T-helper 17 cell (primary cell): ENCODE measurements at places on chromosomes 2 and 18.

DNA sequence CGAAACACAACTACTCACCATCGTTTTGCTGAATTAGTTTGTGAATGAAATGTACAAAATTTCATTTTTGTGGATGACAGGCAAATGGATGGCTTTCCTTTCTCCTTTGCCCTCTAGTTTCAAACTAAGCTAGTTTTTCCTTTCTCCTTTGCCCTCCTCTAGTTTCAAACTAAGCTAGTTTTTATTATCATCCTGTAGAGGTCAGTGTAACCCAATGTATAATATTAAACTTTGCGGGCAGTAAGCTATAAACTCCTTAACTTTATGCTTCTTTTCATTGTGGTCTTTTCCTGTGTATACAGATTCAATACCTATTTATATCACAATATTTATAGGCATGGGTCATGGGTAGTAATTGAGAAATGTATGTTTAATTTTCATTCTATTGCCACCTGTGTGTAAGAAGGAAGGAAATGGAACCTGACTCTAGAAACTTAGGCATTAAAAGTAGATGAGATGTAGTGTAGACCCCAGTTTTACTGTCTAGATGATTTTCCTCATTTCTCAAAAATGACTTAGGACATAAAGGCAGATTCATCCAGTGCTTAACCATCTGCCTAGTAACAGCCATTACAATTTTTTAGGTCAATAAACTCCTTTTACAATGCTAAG, 58.1 kb downstream of the MAP3K19 start:
- no peak for DNase-seq
- H3K27me3 ChIP-seq: peaks cover 24% of the 10 kb centered on the region
- no peaks in the 10 kb centered on the region for H3K4me1 ChIP-seq
- H3K27ac ChIP-seq: no peak overlapping the region
- H3K4me3 ChIP-seq: no peak overlapping the region
- H3K36me3 ChIP-seq: no peaks in the 10 kb centered on the region

GRCh38 chr2:111678651-111679050, 205.3 kb downstream of the ANAPC1 start:
- H3K27me3 ChIP-seq: no peaks in the 10 kb centered on the region
- no peak overlapping the region for H3K27ac ChIP-seq
- peaks cover 3% of the 10 kb centered on the region for H3K4me1 ChIP-seq

- H3K4me1 ChIP-seq: peaks cover 35% of the 10 kb centered on the region
- DNase-seq: no peak
- H3K27me3 ChIP-seq: no peaks in the 10 kb centered on the region
These were observed 10.6 kb upstream of the MBP start for GRCh38 chr18:77143196-77143595.

GRCh38 chr2:425947-426346, 138.1 kb upstream of the ALKAL2 start:
- H3K27ac ChIP-seq: no peak overlapping the region
- no peaks in the 10 kb centered on the region for H3K36me3 ChIP-seq
- DNase-seq: no peak
- H3K4me3 ChIP-seq: no peak overlapping the region

GRCh38 chr2:212076456-212076855, 462.1 kb downstream of the ERBB4 start:
- no peaks in the 10 kb centered on the region for H3K27me3 ChIP-seq
- H3K27ac ChIP-seq: no peak overlapping the region
- H3K36me3 ChIP-seq: no peaks in the 10 kb centered on the region
- H3K4me3 ChIP-seq: no peak overlapping the region
- no peak for DNase-seq

GRCh38 chr2:202555356-202555755, 79.4 kb upstream of the FAM117B start:
- no peaks in the 10 kb centered on the region for H3K27me3 ChIP-seq
- no peak for DNase-seq
- H3K27ac ChIP-seq: no peak overlapping the region

- no peak overlapping the region for H3K4me3 ChIP-seq
- no peak overlapping the region for H3K27ac ChIP-seq
- no peaks in the 10 kb centered on the region for H3K36me3 ChIP-seq
These were observed 841.6 kb downstream of the TRIB2 start for GRCh38 chr2:13558368-13558767.

DNA sequence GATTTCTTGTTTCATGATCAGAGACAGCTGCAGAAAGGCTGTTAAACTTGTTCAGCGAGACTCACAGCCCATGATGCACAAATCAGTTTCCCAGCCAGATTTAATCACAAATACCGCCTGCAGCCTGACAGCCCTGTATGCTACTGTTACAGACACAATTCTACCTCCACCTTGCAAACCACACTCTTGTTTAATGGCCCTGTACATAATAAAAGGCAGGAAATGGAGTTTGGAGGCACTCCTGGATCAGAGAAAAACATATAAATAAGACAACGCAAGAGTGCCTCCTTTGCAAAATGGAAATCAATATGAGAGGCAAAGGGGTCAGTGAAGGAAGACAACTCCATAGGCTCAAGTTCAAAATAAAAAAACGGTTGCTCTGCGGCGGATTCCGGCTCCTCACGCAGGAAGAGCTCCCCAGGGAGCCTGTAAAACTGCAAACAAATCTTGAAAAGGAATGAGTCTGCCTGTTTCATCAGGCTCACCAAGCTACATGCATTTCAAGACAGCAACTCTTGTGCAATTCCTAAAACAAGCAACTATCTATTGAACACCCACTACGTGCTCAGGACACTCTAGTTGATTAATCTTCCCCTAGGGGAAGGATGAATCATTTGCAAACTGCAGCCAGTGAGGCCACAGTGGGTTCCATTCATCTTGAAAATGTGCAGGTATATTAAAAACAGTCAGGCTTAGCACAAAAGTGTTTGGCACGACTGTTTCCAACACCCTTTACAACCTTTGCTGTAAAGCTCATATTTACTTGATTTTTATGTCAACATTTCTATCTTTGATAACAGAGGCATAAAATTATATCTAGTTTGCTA, 37.5 kb downstream of the TBC1D8 start:
- peaks cover 14% of the 10 kb centered on the region for H3K27me3 ChIP-seq
- no peak overlapping the region for H3K27ac ChIP-seq
- no peak for DNase-seq
- peaks cover 7% of the 10 kb centered on the region for H3K4me1 ChIP-seq
- no peak overlapping the region for H3K4me3 ChIP-seq
- H3K36me3 ChIP-seq: no peaks in the 10 kb centered on the region

DNA sequence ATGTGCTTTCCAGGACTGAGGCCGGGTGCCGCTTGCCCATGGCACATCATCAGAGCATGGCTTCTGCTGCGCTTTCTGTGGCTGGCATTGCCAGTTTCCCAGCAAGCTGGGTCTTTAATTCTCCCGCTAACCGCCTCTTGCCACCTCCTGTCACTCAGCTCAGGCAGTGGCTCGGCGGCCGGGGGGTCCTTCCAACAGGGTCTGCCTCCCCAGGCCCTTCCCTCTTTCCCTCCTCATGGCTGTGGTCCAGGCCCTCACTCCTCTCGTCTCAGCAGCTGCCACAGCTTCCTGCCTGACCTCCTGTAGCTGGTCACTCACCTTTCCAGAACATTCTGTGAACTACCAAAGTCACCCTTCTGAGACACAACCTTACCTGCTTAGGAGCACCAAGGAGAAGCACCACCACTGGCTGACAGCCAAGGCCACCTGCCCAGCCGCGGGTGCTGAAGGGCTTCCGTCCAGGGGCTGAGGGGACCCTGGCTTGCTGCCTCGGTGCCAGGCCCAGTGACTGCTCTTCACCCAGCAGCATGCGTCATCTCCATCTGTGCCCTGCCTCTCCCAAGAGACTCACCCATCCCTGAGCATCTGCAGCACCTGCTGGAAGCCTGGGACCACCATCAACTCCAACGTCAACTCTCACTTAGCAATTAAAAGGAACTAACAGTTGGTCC, 22.6 kb downstream of the CHMP1B start:
- DNase-seq: no peak
- no peak overlapping the region for H3K4me3 ChIP-seq
- peak overlapping the region; percentile 37 for H3K27ac ChIP-seq
- no peaks in the 10 kb centered on the region for H3K36me3 ChIP-seq

- no peaks in the 10 kb centered on the region for H3K36me3 ChIP-seq
- no peaks in the 10 kb centered on the region for H3K27me3 ChIP-seq
- H3K27ac ChIP-seq: no peak overlapping the region
- H3K4me3 ChIP-seq: no peak overlapping the region
These were observed 580.4 kb upstream of the FAM98A start for GRCh38 chr2:34179511-34179910.
